ENCODE measurements at places on chromosomes 5 and 9.

DNA sequence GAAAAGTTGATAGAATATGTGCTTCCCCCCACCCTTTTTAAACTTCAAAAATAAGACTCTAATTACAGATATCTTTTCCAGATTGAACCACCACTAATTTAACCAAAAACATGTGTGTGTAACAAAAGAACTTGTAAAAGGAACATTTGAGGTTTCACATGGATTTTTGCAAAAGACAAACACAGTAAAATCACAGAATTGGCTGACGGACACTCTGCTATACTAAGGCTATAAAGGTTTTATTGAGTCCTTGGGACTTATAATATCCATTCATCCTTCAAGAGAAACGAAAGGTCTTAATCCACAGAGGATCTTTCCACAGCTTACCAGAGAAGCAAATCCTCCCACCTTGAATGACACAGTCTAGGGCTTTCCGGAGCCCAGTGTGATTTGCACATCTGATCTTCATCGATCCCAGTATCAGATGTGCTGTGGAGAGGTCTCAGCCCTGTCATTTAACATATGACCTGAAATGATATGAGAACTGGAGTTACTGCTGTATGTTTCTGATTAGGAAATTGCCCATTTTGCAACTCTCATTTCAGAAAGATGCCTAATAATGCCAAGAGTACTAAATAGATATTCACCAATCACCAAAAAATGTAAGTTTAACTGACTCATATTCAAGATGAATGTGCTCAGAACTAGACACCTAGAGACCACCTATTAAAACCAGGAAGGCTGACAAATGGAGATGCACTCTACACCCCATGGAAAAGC lies 256.5 kb upstream of the FBXL7 start:
- no peak for DNase-seq

GRCh38 chr9:130020618-130021017 lies 22.4 kb downstream of the FNBP1 start:
- DNase-seq: no peak

- DNase-seq: no peak
Measured at GRCh38 chr9:37035648-37036370, 1.7 kb upstream of the PAX5 start.

DNA sequence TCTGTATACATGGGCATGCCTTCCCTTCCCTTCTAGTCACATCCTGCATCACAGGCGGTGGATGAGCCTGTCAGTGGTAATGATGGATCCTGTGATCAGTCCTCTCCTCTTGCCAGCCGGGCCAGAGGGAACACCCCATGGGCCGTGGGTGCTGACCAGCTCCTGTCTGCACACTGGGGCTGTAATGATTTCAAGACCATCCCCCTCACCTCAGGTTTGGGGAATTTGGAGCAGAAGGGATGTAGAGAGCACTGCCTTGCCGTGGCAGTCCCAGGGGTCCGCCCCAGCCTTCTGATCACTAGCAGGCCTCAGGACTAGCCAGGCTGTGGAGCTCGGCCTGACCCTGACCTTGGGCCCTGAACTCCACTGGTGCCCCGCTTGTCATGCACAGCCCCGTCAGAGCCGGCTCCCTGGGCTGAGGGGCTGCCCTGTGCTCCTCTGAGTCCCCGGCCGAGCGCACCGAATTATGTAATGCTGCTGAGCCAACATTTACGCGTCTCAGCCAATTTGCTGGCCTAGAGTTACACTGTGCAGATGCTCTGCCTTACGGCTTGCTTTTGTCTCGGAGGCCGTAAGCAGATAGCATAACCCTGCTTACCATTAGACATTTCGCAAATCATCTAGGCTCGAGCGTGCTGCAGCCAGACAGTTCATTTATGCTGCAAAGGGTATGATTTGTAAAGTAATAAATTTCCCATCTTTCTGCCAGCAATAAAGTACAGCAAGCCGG lies 155.3 kb downstream of the MACROH2A1 start:
- no peak for DNase-seq

DNA sequence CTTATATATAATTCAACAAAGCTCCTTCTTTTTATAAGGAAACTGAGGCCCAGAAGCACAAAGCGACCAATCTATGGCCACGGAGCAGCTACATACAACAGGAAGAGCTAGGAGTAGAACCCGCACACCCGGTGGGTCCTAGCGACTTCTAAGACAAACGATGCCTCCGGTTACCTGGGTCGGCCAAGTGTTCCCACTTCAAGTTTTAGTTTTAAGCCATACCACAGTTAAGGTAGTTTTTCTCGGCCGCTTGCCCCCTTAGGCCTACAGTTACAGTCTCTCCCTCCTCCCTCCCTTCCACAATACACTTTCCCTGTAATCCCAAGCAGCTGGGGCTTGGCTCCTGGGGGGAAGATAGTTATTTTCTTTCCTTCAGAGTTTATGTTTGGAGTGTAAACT lies 533 bp downstream of the SREK1IP1 start:
- peak; percentile 6 for DNase-seq

- no peak for DNase-seq
Measured at GRCh38 chr9:99046068-99046467, 58.8 kb upstream of the TGFBR1 start.

GRCh38 chr5:16315501-16315900 lies 135.9 kb upstream of the MARCHF11 start:
- no peak for DNase-seq

- DNase-seq: no peak
Measured at GRCh38 chr5:115557667-115558387, 13.3 kb upstream of the FEM1C start.

- no peak for DNase-seq
Measured at GRCh38 chr5:175867587-175868347, 3.6 kb upstream of the CPLX2 start.
